ENCODE measurements at places on chromosomes 2 and 18. TPM values are rescaled to one million over a fixed set of nuclear protein-coding genes. Genes with fewer than 3 reads are reported as not detected.

DNA sequence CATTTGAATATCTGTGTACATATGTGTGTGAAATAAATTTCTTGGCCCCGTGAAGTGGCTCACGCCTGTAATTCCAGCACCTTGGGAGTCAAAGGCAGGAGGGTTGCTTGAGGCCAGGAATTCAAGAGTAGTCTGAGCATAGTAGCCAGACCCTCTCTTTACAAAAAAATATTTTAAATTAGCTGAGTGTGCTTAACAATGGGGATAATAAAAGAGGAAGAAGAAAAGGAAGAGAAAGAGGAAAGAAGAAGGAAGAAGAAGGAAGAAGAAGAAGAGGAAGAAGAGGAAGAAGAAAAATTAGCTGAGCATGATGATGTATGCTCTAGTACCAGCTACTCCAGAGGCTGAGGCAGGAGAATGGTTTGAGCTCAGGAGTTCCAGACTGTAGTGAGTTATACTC is 52.1 kb upstream of the XPO1 start:
- DNase-seq: no peak

- DNase-seq: no peak
These were observed 690.0 kb downstream of the ARHGAP15 start for GRCh38 chr2:143819190-143819735.

DNA sequence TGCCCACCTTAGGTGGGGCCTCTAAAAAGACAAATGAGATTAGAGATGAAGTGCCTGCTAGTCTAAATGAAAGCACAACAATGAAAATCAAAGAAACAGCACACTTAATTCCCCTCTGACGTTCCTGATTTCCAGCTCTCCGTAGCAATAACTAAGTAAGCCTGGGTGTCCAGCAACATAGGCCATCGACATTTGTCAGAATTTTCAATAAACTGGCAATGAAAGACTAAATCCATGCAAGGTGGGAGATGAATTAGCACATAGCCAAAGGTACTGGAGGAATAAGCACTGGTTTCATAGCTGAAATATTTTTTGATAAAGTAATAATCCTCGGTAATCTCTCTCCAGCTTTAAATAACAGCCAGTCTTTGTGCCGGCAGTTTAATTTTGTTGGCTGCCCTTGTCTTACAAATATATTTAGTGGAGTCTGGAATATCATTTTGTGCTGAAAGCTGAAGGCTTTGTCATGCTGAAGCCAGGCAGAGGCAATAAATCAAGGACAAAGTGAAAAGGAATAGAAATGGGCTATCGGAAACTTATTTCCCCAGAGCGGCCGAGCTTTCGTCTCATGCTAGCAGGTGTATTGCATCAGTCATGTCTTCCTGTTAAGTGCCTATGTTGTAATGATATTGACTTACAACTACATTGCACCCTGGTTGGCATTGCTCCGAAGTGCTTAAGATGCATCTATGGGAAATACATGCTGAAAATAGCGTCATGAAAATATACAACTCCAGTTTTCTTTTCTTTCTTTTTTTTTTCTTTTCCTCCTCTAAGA is 790.1 kb downstream of the CNTNAP5 start:
- no peak for DNase-seq

DNA sequence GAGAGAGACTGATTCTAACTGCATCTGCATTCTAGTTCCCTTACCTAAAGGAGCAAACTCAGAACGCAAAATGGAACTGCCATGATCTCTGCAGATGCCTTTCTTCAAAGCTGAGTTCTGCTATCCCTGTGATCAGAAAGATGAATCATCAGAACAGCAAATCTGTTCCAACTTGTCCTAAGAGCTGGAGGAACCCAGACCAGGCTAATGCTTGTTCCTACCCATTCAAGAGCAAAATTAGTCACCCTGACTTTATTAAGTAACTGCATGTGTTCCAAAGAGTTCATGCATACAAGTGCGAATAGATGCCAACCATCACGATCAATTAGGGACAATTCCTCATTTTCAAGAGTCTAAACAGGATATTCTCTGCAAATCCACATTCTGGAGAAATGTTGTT is 46.5 kb downstream of the MBP start:
- no peak for DNase-seq

DNA sequence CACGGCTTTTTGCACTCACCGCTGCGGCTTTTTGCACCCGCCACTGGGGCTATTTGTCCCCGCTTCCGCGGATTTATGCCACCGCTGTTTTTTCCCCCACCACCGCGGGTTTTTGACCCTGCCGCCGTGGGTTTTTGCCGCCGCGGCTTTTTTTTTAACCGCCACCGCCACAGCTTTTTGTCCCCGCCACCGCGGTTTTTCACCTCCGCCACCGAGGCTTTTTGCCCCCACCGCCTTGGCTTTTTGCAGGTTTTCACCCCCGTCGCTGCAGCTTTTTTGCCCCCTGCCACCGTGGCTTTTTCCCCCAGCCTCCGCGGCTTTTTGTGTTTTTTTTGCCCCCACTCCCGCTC is 2796.7 kb upstream of the TEKT4 start:
- no peak for DNase-seq

DNA sequence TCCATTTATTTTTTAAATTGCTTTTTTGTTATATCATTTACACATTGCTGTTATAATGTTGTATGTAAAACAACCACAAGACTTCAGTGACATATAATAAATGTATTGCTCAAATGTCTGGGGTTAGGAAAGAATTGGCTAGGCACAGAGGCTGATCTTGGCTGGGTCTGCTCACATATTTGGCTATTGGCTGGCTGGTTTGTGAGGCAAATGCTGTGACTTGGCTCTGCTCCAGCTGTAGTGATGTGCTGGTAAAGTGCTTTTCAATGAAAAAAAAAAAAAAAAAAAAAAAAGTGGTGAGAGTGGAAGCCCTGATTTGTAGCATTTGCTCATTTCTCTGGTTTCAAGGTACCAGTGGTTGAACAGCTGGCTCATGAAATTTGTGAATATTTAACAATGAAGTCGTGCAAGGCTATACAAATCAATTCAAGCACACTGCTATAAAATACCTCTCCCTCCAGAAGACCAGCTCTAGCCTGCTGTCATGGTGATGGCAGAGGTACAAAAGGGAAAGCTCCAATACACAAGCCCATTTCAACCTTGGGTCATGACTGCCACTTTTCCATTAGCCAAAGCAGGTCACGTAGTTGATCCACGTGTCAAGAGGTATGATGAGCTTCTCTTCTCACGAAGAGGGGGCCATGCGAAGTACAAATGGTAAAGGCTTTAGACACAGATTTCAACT is 43.7 kb upstream of the RIT2 start:
- no peak for DNase-seq

- no peak for DNase-seq
These were observed 646 bp downstream of the ALS2 start for GRCh38 chr2:201779901-201780673.

- no peak for DNase-seq
These were observed 76.0 kb upstream of the SLC66A3 start for GRCh38 chr2:11079136-11079824.

- DNase-seq: no peak
These were observed 545.0 kb upstream of the ZNF804A start for GRCh38 chr2:184053326-184053725.

DNA sequence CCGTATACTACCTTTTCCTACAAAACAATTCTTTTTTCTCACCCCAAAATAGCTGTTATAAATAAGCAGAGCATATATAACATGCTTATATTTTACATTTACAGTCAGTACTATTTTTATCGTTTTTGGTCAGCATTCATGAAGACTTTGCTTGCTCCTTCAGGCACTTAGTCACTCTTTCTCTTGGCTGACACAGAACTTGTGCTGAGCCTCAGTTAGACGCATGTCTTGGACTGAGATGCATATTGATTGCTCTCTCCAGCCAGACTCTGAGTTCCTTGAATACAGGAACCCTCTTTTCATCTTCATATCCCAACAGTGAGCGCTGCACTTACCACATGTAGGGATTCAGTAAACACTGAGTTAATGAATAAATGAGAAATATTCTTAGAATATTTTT is 158.3 kb downstream of the RTN4 start:
- no peak for DNase-seq

DNA sequence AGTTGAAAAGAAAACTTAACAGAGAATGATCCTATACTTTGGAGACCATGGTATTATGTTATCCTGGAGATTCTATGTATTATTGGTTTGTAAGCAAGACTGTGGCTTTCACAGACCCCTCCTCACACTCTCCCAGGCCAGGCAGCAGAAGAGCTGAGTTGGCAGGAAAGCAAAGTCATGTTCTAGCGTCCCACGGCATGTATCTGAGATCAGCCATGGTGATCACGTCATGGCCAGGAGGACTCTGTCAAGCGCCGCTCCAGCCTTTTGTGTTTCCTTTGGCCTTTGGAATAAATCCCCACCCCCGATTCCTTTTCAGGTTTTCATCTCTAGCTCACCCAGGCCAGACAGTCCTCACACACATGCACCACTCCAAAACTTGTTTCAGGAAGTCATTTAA is 39.1 kb downstream of the LRRC30 start:
- no peak for DNase-seq

DNA sequence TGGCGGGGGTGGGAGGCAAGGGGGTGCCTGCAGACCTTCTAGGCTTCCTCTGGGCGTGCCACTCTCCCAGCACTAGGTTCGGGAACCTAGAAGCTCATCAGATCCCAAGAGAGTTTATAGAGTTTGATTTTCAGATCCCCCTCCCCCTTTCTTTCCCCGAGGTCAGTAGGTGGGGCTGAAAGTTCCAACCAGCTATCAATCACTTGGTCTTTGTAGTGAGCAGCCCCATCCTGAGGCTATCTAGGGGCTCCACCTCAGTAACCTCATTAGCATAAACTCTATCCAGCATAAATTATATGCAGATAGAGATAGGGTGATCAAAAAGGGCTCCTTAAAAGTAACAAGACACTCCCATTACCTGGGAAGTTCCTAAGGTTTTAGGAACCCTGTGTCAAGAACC is 32.8 kb downstream of the ERLEC1 start:
- DNase-seq: no peak

DNA sequence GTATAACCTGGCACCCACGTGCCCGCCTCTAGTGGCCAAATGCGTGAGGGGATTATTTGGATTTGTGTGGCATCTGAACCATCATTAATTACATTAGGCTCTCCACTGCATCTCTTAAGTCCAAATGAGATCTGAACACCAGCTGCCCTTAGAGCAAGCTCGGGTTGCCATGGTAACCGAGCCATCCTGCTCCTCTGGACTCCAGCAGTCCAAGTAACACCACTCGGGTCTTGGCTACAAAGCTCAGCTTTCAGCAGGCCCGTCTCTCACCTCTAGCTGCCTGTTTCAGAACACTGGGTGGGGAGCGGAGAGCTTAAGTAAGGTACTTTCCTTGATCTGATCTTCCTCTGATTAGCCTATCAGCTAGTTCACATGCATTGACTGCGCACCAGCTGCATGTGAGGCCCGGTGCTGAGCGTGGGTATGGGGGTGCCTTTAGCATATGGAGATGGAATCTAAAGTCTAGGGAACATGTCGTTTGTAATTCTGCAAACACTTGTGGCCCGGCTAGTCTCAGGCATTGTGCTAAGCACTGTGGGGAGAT is 14.1 kb upstream of the CYS1 start:
- no peak for DNase-seq

- no peak for DNase-seq
These were observed 133.6 kb upstream of the ERBB4 start for GRCh38 chr2:212672186-212672585.

DNA sequence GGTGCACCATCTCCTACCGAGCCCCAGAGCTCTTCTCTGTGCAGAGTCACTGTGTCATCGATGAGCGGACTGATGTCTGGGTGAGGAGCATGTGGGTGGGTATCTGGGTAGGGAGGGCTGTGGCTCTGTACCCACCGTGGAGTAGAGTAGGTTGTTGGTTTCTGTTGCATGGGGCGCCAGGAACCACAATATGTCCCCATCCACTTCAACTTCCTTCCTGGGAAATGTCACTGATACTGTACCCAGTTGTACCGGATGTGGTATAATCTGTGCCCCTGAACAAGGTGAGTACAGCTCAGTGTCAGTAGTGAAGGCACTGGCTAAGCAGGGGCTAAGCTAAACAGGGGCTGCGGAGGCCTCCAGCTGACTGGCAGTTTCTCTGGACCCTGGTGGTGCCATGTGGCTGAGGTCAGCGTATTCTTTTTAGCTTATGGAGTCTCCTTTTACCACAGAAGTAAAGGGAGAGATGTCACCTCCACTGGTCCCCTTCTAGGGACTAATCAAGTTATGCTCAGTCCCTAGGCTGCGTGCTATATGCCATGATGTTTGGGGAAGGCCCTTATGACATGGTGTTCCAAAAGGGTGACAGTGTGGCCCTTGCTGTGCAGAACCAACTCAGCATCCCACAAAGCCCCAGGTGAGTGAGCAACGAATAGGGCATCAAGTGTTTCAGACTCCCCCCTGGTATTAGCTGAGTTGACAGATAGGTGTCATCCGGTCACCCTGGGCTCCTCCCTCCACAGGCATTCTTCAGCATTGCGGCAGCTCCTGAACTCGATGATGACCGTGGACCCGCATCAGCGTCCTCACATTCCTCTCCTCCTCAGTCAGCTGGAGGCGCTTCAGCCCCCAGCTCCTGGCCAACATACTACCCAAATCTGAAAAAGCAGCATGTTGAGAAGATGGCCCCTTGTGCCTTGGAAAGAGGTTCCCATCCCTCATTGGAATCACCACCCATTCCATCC is 2.7 kb downstream of the STK16 start:
- DNase-seq: no peak

DNA sequence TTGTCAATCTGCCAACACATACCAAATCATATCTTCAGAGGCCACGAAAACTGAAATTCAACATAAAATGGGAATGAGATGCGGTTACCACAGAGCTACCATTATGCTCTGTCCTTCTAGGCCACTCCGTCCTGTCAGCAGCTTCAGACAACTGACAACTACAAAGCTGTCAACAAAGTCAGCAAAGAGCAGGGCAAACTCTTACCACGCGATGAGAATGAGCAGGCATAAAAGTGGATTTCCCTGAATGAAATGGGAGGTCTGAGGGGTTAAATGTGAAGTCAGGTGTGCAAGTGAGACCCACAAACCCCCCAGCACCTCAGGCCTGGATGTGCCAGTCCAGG is 130.1 kb downstream of the LNPK start:
- DNase-seq: no peak

DNA sequence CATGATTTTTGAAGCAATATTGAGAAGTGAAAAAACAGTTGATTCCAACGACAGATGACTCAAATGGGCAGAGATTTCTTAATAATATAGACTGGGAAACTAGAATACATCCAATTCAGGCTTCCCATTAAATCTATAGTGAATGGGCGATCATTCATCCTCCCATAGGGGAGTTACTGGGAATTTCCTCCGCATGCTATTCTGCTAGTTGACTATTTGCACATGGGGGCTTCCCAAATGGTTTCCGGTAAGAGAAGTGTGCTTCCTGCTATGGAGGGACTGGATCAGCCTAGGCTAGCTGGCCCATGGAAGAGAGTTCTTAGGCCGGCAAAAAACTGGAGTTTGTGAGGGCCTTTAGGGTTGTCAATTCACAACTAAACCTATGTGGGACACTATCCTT is 2.6 kb upstream of the VAPA start:
- no peak for DNase-seq

The NT5DC4 gene
- not detected for total RNA-seq

The KCNJ13 gene
- not detected for total RNA-seq

The DSG1 gene
- 0.63 TPM for total RNA-seq

The RTP5 gene
- 0.96 TPM for total RNA-seq

The TEX44 gene
- total RNA-seq: not detected

The PELI1 gene
- total RNA-seq: 56.7 TPM

The SKOR2 gene
- not detected for total RNA-seq

The IL36G gene
- not detected for total RNA-seq

The TRIM54 gene
- total RNA-seq: not detected

The REG1B gene
- not detected for total RNA-seq

The ARHGAP15 gene
- 12.2 TPM for total RNA-seq

The GCG gene
- not detected for total RNA-seq

The CKAP2L gene
- total RNA-seq: 0.16 TPM

The LRRC30 gene
- not detected for total RNA-seq

The AQP12A gene
- not detected for total RNA-seq

The NTSR2 gene
- 1.6 TPM for total RNA-seq

Measured in omental fat pad (tissue), 4 donors.